ENCODE measurements at places on chromosomes 3 and 15.

DNA sequence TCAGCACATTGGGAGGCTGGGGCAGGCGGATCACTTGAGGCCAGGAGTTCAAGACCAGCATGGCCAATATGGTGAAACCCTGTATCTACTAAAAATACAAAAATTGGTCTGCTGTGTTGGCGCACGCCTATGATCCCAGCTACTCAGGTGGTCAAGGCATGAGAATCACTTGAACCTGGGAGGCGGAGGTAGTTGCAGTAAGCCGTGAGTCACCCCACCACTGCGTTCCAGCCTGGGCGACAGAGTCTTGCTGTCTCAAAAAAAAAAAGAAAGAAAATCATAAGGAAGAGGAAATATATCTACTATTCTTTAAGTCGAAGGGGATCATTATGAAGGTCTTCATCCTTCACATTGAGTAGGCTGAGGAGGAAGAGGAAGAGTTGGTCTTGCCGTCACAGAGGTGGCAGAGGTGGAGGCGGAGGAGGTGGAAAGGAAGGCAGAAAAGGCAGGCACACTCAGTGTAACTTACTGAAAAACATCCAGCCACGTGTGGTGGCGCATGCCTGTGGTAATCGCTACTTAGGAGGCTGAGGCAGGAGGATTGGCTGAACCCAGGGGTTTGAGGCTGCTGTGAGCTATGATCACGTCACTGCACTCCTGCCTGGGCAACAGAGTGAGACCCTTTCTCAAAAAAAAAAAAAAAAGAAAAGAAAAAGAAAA lies 14.2 kb downstream of the CSK start:
- DNase-seq, result peak; percentile 55

- DNase-seq, result no peak
These were observed 27.1 kb downstream of the GRM2 start for GRCh38 chr3:51733859-51734571.

DNA sequence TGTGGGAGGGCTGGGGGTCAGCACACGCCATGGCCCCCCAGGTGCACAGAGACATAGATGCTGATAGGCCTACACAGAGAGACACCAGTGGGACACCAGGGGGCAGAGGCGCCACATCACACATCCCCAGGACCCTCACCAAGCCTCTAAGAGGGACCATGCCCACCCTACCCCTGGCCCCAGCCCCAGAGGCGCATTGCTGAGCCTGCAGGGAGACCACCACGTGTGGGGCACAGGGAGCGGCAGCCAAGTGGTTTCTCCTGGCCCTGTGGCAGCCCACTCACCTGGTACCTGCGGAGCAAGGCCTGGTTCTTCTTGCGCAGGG lies 1.2 kb downstream of the CCDC9B start:
- DNase-seq, result no peak

- no peak for DNase-seq
These were observed 216.9 kb upstream of the CDIN1 start for GRCh38 chr15:36362509-36362915.

DNA sequence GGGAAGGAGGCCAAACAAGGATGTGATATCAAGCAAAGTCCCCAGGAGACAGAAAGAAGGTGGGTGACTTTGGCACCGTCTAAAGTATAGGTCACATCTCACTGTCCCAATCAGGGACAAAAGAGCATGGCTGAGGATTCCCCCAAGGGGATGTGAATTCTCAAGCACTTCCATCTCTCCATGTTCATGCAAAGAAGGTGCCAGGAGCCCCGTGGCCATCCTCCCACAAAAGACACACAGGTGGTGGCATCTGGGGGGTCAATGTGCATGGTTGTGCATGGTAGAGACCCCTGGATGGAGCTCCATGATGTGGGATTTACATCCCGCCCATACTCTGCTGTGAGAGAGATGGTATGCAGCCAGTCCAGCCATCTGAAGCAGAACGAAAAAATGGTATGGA lies 145.7 kb upstream of the CTDSPL start:
- DNase-seq, result no peak

DNA sequence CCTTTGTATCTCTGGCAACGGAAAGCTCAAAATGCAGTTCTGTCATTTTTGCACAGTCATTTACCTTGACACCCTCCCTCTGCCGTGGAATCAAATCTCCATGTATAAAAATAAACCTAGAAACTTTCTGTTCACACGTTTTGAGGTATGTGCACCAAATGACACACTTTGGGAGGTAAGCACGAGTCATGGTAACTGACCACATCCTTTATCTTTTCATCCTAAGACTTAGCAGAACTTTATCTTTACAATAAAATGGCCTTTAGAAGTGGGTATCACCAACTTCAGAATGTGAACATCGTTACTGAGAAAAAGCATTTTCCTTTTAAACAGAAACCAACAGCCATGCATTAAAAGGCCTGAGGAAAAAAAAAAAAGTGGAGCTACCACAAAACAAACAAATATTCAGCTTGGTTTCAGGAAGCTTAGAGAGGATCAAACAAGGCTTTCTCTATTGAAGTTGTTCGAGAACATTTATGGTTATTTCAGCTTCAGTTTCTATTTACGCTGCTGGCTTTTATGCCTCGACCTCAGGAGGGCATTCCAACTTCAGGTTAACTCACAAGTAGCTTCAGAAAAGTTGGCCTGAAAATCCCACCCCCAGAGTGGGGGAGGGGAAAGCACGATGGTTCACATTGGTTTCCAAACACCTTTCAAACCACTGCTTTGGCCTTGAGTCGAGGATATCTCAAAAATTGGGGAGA lies 171.1 kb upstream of the ICE2 start:
- peak; percentile 72 for DNase-seq

- no peak for DNase-seq
These were observed 21.4 kb downstream of the OPA1 start for GRCh38 chr3:193614430-193614829.

- DNase-seq, result no peak
These were observed 259.9 kb downstream of the ARPP21 start for GRCh38 chr3:35899245-35899644.

DNA sequence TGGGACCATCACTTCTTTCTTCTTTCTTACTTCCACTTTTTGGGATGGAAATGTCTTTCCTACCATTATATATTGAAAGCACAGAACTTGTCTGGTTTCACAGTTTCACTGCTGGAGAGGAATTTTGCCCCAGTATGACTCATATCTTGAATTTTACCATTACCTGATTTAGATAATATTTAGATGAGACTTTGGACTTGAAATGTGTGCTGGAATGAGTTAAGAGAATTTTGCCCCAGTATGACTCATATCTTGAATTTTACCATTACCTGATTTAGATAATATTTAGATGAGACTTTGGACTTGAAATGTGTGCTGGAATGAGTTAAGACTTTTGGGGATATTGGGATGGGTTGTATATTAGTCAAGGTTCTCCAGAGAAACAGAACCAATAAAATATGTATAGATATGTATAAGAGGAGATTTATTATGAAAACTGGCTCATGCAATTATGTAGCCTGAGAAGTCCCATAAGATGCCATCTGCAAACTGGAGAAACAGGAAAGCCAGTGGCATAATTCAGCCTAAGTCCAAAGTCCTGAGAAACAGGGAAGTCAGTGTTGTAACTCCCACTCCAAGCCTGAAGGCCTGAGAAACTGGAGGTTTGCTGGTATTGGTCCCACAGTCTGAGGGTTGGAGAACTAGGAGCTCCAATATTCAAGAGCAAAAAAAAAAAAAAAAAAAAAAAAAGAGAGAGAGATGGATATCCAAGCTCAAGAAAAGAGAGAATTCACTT lies 1029.2 kb downstream of the EPHA3 start:
- DNase-seq, result no peak

DNA sequence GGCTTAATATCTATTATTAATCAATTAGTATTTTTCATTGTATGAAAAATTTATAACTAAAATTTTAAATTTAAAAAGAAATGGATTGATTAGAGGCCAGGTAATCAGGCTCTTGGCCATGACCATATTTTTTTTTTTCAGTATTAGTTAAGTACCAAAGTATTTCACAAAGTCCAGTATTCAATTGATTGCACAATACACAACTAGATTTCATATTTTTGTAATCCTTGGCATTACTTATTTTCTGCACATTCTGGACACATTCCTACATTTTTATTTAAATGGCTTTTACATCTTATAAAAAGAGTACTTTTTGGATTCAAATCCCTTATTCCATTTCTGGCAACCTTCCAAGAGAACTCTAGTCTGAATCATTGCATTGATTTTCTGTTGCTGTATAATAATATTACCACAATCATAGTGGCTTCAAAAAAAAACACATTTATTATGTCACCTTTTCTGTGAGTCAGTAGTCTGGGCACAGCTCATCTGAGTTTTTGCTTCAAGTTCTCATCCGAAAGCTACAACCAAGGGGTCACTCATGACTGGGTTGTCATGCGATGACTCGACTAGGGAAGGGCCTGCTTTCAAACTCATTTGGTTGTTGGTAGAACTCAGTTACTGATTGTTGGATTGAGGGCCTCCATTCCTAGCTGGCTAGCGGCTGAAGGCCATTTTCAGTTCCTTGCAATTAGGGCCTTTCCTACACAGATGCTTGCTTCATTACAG lies 90.7 kb downstream of the CNTN6 start:
- no peak for DNase-seq

- no peak for DNase-seq
These were observed 187.9 kb downstream of the GHSR start for GRCh38 chr3:172260381-172260780.

- DNase-seq, result no peak
These were observed 4.7 kb downstream of the SLC51A start for GRCh38 chr3:196220991-196221390.

GRCh38 chr3:57652203-57652602 lies 40.7 kb downstream of the DENND6A start:
- no peak for DNase-seq

- DNase-seq, result no peak
These were observed 19.1 kb upstream of the AKAP13 start for GRCh38 chr15:85361323-85361722.

DNA sequence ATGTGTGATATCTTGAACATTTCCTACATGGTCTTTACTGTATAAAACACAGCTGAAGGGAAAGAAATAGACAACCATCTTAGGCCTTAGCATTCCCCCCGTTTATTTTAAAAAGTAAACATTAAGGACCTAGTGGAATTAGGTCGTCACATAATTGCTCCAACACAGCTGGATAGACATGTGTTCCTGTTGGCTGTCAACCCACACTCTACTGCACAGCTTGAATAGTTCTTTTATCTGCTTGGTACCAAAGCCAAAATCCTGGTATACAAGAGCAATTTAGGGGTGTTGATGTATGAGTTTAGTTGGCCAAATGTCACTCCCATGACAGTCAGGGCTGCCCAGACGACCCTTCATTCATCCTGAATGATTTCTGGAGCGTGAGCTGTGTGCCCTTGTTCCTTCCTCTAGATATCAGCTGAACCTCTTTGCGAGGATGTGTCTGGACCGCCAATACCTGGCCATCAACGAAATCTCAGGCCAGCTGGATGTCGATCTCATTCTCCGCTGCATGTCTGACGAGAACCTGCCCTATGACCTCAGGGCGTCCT lies 179.7 kb downstream of the ITPR1 start:
- DNase-seq, result no peak

GRCh38 chr3:153038779-153039178 lies 123.2 kb upstream of the RAP2B start:
- DNase-seq, result no peak

- no peak for DNase-seq
These were observed 132.5 kb upstream of the THBS1 start for GRCh38 chr15:39448409-39448808.

DNA sequence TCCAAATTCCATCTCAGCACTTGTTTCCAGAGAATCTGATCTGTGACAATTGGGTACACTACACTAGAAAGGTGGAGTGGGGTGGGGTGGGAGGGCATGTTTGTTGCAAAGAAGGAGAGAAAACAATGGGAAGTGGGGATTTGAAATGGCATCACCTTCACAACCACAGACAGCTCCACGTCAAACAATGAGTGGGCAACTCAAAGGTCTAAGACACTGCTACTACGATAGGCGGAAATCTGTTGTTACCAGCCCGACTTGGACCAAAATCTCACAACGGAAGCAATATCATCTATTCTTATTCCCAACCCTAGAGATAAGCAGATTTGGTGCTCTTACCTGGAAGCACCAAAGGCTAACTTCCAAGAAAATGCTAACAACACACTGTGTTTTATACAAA lies 3.3 kb downstream of the CYP19A1 start:
- DNase-seq, result no peak

DNA sequence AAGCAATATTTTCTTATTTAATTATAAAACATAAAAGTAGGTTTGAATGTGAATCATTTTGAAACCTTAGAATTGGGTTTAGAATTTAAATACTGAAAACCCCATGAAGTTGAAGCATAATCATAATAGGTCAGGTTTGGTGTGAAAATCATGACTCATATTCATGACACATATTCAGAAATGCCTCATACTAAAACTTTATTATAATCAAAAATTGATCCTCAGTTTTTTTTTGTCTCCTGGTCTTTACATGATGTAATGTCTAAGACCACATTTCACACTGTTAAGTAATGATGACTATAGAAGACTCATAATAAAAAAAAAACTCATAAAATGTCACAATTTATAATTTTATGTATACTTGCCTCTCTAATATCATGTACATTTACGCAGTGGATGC lies 190.4 kb downstream of the FOXP1 start:
- DNase-seq, result peak; percentile 45

GRCh38 chr3:65597226-65597951 lies 441.3 kb downstream of the MAGI1 start:
- no peak for DNase-seq

- DNase-seq, result no peak
These were observed 19.2 kb upstream of the MFGE8 start for GRCh38 chr15:88932271-88932874.

- no peak for DNase-seq
These were observed 9.5 kb downstream of the PCSK6 start for GRCh38 chr15:101479851-101480612.

GRCh38 chr3:138919325-138919724 lies 27.6 kb downstream of the FOXL2 start:
- DNase-seq, result no peak

GRCh38 chr3:31274326-31275024 lies 258.2 kb upstream of the STT3B start:
- DNase-seq, result no peak

GRCh38 chr3:100779480-100779879 lies 70.2 kb downstream of the TFG start:
- DNase-seq, result no peak

DNA sequence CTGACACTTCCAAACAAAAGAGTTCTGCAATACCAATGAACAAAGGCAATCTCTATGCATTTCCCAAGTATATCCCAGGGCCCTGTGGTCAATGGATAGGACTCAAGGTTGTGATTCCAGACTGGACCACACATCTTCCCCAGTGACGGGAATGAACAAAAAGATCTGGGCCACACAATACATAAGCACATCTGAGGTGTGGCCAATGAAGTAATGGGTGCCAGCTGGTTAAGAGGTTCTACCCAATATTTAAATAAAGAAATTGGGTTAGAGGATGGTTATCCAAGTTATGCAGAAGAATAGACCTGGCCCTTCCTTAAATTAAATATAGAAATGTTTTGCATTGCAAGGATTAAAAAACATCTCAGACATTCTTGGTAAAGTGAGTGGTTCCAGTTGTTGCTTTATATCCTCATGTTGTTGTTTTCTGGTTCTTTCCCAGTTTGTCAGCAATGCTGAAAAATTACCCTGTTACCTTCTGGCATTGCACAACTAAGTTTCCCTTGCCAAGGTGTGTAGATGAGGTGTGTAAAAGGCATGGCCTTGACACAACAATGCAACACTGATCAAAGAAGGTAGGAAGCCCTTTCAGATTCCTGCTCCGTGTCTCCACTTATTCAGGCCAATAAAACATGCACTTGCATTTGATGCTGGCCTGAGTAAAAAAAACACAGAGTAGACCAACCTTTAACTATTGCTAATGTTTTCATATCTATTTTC lies 86.5 kb downstream of the PRICKLE2 start:
- DNase-seq, result no peak

- DNase-seq, result no peak
These were observed 48.9 kb downstream of the GLDN start for GRCh38 chr15:51390241-51390965.

Measured in CD4-positive, alpha-beta T cell treated with Interleukin-17A for 1 hour (primary cell).